ENCODE measurements at places on chromosomes 3 and 15. TPM values are rescaled to one million over a fixed set of nuclear protein-coding genes. Genes with fewer than 3 reads are reported as not detected.

- no peak for DNase-seq
Observed at GRCh38 chr15:70510433-70510832, 252.9 kb downstream of the UACA start.

XCR1 gene
- polyA plus RNA-seq = 0.80 TPM

HTR3C gene
- 0.09 TPM for polyA plus RNA-seq

MCTP2 gene
- 27.9 TPM for polyA plus RNA-seq

DUOXA2 gene
- 0.14 TPM for polyA plus RNA-seq

LCMT2 gene
- 9.0 TPM for polyA plus RNA-seq

DNA sequence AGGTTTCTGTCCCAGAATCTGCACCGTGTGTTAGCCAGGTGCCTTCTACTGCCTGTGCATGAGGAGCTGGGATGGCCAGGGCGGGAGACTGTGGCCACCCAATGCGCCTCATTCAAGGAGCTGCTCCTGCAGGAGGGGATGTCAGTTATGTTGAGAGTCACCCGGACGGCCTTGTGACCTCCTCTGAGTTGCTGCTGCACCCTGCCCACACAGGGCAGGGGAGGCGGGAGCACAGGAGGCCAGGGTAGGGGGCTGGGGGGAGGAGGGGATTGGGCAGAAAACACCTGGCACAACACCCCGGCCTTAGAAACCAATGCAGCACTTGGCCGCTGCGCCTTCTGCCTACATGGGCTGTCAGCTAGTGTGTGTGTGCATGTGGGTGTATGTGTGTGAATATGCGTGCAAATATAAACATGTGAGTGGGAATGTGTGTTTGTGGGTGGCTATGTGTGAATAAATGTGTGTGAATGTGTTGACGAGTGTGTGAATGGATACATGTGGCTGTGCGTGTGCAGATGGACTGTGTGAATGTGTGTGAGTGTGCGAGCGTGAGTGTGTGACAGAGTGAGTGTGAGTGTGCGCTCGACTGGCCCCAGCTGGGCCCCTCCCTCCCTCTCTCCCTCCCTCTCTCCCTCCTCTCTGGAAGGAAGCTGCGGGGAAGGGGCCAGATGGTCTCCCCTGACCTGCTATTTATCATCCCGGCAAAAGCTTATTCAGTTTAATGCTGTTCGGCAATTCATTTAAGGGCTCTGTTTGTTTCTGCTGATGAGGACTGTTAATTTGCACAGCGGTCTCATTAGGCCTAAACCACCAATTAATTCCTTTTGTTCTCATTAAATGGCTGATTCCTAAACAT lies 106.9 kb downstream of the TLE3 start:
- DNase-seq = no peak

DNA sequence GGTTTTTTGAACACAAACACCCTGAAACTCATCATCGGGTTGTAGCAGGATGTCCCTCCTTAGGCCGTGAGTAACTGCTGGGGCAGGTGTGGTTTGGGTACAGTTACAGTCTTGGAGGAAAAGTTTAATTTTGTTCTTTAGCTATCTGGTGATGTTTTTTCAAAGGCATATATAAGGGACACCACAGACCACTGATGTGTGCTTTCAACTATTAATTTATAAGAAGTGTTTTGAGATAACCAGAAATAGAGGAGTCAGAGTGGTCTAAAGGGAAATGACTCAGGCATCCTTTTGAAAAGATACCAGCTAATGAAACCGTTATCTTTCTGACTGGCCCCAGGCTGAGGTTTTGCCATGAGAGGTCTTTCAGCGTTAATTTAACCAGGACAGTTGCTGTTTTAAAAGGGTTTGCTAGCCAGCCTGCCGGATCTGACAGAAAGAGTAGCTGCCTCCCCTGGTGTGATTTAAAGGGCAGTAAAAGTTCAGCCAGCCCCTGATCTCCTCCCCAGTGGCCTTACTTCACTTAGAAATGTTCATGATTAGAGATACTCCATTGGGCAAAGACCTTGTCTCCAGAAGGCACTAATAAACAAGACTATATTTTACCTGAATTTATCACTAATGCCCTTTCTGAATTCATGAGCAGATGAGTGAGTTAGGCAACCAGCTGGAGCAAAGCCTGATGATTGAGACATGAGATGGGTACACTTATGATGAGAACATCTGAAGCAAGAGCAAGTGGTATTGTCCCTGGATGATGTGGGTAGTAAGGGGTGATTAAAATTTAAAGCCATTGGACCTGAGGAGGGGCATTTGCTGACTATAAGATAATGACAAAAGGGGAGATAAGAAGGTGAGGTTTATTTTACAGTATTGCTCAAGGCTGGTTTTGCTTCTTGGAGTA lies 482.5 kb upstream of the TBL1XR1 start:
- DNase-seq = no peak

DNA sequence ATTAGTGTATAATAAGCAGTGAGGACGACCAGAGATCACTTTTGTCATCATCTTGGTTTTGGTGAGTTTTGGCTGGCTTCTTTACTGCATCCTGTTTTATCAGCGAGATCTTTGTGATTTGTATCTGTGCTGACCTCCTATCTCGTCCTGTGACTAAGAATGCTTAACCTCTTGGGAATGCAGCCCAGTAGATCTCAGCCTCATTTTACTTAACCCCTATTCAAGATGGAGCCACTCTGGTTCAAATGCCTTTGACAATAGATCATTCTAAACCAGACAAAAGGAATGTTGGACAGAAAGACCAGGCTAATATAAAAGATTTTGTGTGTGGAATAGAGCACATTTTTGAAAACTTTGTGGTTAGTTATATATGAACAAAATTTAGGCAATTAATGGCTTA lies 618.5 kb upstream of the BCHE start:
- no peak for DNase-seq

SPINK8 gene
- polyA plus RNA-seq = not detected

- DNase-seq = peak; percentile 65
Observed at GRCh38 chr15:74291101-74292071, 55.3 kb downstream of the CCDC33 start.

DNA sequence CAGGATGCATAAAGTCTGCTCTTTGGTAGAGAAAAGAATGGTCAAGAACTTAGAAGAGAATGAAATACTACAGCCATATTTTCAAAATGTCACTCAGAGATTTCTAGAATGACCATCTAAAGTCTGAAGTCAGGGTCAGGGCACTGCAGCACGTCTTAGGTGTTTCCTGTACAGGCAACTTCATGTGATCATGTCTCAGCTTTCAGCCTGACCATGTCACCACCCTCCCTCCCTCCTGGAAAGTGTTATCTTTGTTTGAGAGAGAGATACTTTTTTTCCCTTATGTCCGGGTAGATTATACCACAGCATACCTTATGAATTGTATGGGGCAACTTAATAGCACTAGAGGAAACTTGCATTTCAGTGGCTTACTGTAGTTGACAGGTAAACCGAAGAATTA lies 558.0 kb upstream of the TGFBR2 start:
- no peak for DNase-seq

ZDHHC23 gene
- polyA plus RNA-seq = 8.8 TPM

SCN11A gene
- polyA plus RNA-seq = 0.73 TPM

BMF gene
- polyA plus RNA-seq = 43.9 TPM

FSTL1 gene
- 483 TPM for polyA plus RNA-seq

- DNase-seq = no peak
Observed at GRCh38 chr3:195807681-195808121, 4.0 kb downstream of the MUC4 start.

- DNase-seq = no peak
Observed at GRCh38 chr3:32946973-32947788, 4.3 kb upstream of the CCR4 start.

DNA sequence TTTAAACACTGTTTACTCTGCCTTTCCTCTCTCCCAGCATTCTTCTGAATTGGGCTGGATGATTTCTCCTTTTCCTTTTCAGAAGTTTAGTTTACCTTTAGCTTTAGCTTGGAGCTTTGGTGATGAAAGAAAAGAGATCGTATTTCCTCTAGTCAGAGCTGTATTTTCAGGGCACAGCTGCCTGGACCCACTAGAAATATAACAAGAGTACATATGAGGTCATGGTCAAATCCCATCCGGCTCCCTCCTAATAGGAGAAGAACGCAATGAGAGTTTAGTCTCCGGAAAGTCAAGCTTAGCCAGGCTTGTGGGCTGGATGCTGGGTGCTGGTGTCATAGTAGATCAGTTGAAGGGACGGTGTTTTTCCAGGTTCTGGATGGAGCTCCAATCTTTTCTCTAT lies 177.1 kb upstream of the PFN2 start:
- DNase-seq = no peak

GRCh38 chr3:88467191-88467590 lies 317.4 kb downstream of the C3orf38 start:
- DNase-seq = no peak

DNA sequence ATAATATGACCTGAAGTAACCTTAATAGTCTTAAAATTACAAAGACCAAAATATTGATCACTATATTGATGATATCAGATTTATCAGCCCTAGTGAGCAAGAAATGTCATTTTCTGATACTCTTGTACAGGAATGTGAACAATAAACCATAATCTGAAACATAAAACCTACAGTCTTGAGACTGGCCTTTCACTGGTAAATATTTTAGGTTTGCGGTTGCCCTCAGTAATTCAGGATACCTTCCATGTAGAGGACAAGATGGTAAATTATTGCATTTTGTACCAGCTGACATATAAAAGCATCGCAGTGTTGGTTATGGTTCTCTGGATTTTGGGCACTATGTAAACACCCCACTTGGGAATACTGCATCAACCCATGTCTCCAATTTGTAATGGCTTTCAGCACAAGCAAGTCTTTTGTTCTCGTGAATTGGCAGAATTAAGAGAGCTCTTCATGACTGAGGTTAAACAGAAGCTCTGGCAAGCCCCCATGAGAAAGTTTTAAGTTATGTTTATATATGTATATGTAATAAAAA lies 128.5 kb downstream of the LMLN start:
- no peak for DNase-seq

GRCh38 chr3:51519848-51520247 lies 18.7 kb upstream of the RAD54L2 start:
- no peak for DNase-seq

SUSD5 gene
- 2.8 TPM for polyA plus RNA-seq

DNA sequence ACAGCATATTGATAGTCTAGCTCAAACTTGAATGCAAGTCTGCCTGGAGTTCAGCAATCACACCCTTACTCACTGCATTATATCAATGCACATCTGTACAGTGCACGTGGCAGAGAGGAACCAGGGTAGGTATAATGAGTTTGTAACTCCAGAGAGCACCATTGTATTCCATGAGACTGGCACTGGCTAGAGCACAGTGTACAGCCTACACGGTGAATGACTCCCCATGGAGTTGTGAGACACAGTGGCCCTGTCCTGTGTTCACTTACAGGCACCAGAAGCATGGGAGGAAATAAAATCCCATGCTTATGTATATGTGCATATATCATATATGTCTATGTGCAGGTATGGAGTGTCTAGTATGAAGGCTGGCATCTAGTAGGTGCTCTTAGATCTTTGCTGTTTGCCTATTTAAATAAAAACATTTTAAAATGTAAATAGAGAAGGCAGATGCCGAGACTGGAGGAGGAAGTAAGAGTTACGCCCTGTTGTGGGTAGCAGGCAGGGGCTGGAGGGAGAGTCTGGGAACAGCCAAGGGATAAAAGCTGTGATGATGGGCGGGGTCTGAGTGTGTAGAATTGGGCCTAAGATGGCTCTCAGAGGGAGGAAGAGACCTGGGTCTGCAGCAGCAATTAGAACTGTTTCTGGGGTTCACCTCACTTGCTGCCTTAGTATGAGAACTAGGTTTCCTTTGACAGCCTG lies 360.7 kb upstream of the ICE2 start:
- no peak for DNase-seq

GRCh38 chr3:70703305-70704102 lies 391.1 kb upstream of the MDFIC2 start:
- no peak for DNase-seq

CNTN3 gene
- polyA plus RNA-seq = 47.3 TPM

DNA sequence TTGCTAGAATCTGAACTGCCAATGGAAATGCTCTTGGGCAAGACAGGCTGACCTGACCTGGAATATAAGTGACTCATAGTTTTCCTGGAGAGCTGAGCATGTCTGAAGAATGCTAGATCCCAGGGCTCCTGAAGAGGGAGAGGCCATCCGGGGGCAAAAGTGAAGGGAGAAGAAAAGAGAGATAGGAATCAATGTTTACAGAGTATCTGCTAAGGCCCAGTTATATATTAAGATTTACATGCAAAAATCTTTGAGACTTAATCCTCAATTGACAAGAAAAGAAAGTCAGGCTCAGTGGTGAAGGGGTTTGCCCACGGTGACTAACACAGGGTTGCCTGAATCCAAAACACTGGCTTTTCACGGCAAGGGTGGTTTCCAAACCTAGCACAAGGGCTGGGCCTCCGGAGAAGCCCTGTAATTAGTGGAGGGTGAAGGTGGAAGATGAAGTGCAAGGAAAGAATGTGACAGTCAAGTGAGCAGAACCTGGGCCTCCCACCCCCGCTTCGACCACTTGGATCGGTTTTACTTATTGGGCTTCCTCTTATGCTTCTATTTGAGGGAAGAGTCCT lies 91.7 kb upstream of the FGF12 start:
- no peak for DNase-seq

GRCh38 chr3:184467171-184467570 lies 87.3 kb downstream of the CHRD start:
- no peak for DNase-seq

DNA sequence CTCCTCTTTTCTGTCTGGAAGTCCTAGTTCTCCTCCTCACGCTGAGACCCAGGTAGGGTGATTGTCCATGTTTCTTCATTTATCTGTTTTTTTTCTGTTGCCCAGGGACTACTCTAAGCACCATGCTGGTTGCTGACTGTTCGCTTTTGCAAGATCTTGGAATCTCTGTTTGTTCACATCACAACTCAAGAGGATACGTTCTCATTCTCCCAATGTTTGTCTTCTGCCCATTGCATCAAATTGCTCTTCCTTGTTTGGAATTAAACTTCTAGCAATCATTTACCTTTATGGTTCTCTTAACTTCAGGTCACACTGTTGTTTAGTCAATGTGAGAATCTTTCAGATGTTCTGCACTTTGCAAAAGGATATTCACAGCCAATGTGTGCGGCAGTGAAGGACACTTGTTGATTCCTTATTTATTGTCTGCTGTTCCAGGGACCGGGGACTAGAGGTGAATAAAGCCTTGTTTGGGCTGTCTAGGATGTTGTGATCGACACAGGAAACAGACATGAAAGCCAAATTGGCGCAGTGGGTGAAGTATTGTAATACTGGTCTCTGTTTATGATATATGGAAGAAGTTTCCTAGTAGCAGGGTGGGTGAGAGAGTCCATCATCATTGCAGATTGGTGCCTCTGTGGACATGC lies 24.5 kb downstream of the LPP start:
- no peak for DNase-seq

GRCh38 chr3:112074006-112074405 lies 12.2 kb upstream of the C3orf52 start:
- no peak for DNase-seq

CDC25A gene
- 6.7 TPM for polyA plus RNA-seq

GRCh38 chr15:24823473-24823872 lies 131.3 kb upstream of the SNRPN start:
- peak; percentile 12 for DNase-seq

- peak; percentile 70 for DNase-seq
Observed at GRCh38 chr15:49235446-49236124, 65.5 kb downstream of the GALK2 start.

GRCh38 chr3:150296966-150297365 lies 111.1 kb upstream of the TSC22D2 start:
- DNase-seq = no peak

POC1A gene
- polyA plus RNA-seq = 13.2 TPM

Data from right lung (tissue), 10 donors.